SJCRH30 (cell line): ENCODE measurements at places on chromosomes 3 and 15.

DNA sequence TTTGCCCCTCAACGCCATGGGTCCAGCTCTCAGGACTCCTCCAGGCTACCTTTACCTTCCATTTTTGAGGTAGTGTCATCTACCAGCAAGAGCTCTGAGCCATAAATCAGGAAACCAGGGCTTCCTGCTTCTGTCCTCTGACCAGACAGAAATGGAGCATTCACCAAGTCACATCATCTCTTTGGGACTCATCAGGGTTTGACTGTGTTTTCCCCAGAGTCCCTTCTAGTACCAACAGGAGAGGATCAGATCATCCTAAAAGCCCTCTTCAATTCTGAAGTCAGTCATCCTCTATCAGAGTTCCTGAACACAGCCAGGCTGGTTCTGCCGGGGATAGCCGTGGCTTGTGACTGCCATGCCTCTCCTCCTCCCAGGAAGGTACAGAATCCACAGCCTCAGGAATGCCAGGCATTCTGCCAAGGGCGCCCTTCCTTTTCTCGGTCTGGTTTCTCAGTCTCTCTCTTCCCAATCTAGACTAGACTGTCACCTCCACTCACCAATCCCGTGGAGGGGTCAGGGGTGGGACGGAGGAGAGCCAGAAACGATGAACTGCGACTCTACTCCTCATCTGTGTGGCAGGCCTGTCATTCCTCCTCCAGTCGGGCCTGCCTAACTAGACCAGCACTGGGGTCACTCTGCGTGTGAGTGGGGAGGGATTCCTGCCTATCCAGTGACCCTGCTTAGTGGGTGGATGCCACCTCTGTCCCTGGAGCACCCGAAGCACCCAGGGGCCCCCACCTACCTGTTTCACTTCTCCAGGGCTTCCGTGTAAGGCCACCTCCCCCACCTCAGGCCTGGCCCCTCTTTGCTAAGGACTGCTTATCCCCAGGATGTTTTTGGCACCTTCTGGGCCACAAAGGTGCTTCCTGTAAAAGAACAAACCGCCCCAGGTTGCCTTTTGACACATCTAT, 30.9 kb downstream of the CCNL1 start:
- peak; percentile 32 for DNase-seq

DNA sequence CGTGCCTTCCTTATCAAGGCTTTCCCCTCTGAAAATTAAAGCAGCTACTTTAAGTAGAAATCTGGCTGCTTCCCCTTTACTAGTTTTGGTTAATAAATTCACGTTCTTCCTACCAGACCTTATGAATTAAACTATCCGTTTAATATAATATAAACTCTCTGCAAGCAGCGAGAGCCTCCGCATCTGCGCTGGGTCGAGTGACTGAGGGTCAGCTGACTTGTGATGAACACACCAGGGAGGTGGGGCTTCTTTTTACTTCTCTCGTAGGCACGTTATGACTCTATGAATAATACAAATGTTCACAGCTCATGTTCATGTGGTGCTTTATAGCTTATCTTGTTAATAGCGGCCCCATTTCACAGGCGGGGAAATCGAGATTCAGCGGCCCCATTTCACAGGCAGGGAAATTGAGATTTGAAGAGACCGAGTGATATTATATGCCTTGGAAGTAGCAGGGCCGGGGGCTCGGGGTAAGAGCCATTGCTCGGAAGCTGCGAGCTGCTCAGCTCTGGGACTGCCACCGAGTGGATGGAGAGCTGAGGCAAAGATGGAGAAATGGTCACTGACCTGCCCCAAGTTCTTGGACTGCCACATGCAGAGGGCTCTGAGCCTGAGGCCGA, 8.3 kb downstream of the MUC4 start:
- DNase-seq = no peak

DNA sequence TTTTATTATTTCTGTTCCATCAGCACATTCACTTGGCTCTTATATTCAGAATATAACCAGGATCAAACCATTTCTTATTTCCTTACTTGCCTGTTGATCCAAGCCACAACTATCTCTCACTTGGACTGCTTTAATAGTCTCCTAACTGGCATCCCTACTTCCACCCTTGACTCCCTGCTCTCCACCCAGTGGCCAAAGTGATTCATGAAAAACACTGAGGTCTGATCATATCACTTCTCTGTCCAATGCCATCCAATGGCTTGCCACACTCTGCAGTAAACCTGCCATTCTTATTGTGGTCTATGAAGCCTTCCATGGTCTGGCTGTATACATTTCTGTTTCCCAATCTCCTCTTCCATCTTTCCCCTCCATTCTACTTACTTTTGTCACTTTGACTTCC, 576.1 kb downstream of the PDCD6IP start:
- no peak for DNase-seq

DNA sequence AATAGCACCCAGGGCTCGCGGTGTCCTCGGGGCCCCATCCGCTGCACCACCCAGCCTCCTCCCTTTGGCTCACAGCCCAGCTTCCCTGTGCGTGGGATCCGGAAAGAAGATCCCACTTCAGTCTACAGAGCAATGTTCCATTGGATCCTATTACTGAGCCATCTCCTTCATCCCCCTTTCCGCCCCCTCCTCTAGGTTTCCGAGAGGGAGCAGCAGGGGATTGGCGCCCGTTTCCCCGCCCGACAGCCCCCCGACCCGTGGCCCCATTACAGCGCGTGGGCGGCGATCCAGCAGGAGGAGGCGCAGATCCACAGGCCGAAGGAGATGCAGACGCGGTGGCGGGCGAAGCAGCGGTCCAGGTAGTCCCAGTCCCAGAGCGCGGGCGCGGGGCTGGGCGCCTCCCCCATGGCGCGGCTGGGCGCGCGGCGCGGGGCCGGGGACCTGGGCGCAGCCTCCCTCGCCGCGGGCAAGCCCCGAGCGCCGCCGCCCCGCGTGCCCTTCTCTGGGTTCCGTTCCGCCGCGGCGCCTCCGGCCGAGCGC, 340 bp downstream of the TMEM44 start:
- DNase-seq = peak; percentile 55

GRCh38 chr3:49790626-49791411, 4.5 kb upstream of the IP6K1 start:
- no peak for DNase-seq

DNA sequence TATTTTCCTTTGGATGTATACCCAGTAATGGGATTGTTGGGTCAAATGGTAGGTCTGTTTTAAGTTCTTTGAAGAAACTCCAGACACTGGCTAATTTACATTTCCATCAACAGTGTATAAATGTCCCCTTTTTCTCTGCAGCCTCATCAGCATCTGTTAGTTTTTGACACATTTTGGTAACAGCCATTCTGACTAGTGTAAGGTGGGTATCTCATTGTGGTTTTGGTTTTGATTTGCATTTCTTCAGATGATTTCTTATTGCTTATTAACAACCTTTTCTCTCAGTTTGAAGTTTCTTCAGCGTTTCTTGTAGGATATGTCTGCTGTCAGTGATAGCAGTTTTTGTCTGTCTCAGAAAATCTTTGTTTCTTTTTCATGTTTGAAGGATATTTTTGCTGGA, 15.4 kb downstream of the GALK2 start:
- no peak for DNase-seq

DNA sequence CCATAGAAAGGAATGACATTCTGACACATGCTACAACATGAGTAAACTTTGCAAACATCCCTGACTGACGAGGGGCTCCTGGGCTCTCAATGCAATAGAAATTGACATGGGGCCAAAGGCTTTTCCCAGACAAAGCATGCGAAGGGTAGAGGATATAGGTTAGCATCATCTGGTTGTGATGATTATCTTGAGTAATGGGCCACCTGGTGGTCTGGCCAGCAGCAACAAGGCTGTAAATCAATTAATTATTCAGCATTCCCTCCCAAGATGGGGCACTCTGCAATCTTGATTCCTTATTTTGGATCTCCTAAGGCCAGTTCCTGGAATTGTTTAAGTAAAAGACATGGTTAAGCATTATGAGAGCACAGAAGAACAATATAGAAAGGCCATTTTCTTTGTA, 99.2 kb downstream of the AGBL1 start:
- peak; percentile 6 for DNase-seq

DNA sequence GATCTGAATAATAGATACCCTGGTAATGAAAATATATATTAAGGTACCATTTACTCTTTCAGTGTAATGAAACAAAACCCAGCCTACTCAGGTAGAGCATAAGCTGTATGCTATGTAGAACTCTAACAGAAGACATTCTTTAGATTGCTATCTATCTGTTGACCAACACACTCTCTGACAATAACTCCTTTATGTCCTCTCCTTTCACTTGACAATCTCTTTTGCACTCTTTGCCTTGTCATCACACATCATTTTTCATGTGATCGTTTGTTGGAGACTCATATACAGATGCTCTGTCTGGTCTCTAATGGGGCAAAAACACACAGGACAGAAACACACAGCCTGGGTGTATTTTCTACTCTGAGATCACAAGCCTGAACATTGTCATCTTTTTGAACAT, 35.4 kb upstream of the SUCLG2 start:
- no peak for DNase-seq

GRCh38 chr3:141471160-141471559, 15.7 kb upstream of the RASA2 start:
- DNase-seq = no peak

- no peak for DNase-seq
These were observed 108.0 kb downstream of the SENP2 start for GRCh38 chr3:185693985-185694653.

DNA sequence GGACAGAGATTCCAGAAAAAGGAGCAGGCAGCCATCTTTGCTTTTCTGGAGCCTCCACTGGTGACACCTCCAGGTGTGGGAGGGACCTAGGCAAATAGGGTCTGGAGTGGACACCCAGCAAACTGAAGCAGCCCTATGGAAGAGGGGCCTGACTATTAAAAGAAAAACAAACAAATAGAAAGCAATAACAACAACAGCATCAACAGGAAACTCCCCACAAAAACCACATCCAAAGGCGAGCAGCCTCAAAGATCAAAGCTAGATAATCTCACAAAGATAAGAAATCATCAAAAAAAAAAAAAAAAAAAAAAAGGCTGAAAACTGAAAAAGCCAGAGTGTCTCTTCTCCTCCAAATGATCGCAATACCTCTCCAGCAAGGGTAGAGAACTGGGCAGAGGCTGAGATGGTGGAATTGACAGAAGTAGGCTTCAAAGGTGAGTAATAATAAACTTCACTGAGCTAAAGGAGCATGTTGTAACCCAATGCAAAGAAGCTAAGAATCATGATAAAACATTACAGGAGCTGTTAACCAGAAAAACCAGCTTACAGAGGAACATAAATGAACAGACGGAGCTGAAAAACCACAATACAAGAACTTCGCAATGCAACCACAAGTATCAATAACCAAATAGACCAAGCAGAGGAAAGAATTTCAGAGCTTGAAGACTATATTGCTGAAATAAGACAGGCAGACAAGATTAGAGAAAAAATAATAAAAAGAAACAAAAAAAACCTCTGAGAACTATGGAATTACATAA, 225.4 kb downstream of the CTNNB1 start:
- no peak for DNase-seq

DNA sequence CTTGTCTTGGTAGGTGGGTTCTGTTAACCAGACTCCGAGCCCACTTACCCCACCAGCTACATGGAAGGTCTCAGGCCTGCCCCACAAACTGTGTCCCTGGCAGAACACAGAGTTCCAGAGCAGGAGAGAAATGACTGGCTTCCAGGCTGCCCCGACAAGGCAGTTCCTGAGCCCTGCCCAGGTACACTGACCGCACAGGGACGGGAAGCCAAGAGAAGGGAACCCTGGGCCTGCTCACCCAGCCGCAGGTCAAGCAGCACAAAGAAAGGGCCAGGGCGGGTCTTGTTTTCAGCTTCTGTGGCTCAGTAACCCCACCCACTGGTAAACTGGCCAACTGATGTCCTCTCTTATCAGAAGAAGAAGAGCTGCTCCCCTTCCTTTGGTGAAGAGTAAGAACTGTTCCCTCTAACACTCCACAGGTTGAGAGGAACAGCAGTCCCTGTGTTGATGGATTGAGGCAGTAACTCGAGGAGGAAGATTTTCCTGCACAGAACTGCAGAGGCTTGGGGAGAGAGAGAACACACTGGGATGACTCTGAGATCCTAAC, 68.4 kb downstream of the CRTC3 start:
- no peak for DNase-seq

- no peak for DNase-seq
These were observed 16.6 kb upstream of the TXNRD3 start for GRCh38 chr3:126671521-126671920.

DNA sequence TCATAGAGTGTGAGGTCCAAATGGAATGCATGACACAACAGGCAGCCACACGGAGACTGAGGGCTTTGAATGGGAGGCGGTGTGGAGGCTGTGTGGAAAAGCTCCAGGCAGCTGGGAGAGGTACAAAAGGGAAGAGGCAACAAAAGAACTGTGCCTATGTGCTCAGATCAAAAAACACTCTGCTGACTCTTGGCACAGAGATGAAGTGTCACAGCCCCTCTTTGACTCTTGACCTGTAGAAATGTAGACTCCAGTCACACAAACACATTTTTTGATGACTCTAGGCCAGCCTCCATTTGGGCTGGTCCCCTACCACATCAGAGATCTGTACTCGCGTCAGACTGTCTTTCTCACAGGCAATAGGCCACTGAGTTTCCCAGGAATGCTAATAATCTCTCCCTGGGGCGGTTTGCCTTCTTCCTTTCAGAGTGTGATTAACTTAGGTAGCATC, 456.0 kb downstream of the TUSC7 start:
- DNase-seq = no peak

- peak; percentile 69 for DNase-seq
These were observed 6.5 kb upstream of the ALDH1A3 start for GRCh38 chr15:100873029-100873677.

- DNase-seq = no peak
These were observed 60.5 kb upstream of the ACTC1 start for GRCh38 chr15:34855893-34856292.

GRCh38 chr15:28952666-28953491, 67.1 kb downstream of the APBA2 start:
- DNase-seq = peak; percentile 55

GRCh38 chr3:99568663-99569335, 69.6 kb upstream of the COL8A1 start:
- peak; percentile 13 for DNase-seq

- no peak for DNase-seq
These were observed 21.0 kb downstream of the XXYLT1 start for GRCh38 chr3:195249858-195250464.

DNA sequence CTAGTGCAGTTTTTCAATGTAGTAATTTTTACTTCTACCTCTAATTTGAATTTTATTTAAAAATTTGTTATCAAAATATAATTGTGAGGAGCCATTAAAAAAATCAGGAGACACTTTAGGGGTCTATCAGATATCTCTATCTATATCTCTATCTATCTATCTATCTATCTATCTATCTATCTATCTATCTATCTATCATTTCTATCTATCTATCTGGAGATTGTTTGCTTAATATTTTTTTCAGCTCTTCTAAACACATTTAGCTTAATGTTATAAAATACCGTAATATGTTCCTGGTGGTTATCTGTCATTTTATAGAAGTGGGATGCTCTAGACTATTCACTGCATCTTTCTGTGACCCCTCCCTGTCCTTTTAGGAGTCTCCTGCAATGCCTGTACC, 193.7 kb upstream of the P2RY1 start:
- no peak for DNase-seq

DNA sequence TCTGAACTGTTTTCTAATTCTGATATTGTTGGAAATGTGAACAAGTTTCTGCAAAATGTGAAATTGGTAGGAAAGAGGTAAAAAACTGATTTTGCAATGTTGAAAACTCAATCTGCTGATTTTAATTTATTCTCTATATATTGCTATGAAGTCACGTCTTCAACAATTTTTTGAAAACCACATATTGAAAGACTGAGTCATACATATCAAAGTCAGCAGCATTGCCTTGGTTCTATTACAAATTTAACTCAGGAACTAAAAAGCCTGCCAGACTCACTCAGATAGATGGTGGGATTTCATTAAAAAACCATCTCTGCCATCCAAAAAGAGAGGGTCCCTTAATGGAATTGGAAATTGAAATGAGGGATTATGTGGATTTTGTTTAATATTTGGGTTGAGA, 351.4 kb downstream of the CNTN3 start:
- DNase-seq = no peak
